NCI-H1048 (cell line): ENCODE measurements at places on chromosomes 6 and 20.

GRCh38 chr6:35727935-35728682, 8.7 kb upstream of the ARMC12 start:
- DNase-seq: peak; percentile 52

DNA sequence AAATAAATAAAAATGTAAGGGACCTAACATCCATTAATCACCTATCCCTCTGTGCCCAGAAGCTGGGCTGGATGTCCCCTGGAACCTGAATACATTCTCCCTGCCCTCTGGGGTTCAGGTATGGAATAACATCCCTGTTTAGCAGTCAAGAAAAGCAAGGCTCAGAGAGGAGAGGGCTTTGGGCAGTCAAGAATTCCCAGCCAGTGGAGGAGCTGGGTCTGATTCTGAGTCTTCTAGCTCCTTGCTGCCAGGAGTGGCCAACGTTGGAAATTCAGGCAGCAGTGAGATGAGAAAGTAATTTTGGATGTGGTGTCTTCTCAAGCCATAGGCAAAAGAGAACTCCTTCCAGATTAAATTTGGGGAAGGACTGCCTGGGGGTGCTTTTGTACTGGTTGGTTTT, 42.6 kb upstream of the ZNFX1 start:
- DNase-seq: no peak

DNA sequence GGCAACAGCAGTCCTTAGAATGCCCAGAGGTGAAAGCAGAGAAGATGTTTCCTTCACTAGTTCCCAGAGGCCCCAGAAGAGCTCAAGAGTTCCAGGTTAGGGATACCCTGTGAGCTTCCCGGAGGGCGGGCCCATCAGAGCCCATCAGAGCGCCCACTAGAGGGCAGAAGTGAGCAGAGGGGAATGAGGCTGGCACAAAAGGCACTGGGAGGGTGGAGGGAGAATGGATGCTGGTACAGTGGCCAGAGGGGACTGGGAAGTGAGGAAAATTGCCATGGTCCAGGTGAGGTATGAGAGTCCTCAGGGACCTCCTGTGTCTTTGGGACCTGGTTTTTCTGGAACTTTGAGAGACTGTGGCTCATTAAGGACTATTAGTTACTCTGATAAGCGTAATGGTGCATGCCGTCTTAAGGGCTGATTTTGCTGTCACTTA, 57.3 kb downstream of the LINC00237 start:
- DNase-seq: no peak

DNA sequence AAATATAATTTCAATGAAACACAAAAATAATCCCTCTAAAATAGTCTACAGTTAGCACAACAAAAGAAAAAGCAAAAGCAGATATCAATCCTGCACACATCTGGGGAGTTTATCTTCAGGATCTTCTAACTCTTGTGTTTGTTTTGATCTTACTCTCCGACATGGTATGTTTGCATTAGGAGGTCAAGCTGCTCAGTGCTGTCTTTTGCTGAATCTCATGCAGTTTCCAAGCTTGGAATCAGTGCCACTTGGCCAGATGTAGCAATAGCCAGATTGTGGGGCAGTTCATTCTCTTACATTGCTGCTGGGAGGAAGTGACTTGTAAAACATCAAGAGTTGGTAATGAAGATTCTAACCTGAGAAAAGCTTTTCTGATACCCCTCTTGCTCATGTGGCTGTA, 29.5 kb downstream of the RIOK1 start:
- no peak for DNase-seq

- no peak for DNase-seq
Observed at GRCh38 chr20:37726321-37726720, 32.5 kb downstream of the CTNNBL1 start.

GRCh38 chr6:111530218-111530617, 47.2 kb upstream of the REV3L start:
- DNase-seq: no peak
